ENCODE measurements at places on chromosomes 12 and 14.

- DNase-seq = no peak
These were observed 46.6 kb downstream of the MDM2 start for GRCh38 chr12:68854554-68854953.

DNA sequence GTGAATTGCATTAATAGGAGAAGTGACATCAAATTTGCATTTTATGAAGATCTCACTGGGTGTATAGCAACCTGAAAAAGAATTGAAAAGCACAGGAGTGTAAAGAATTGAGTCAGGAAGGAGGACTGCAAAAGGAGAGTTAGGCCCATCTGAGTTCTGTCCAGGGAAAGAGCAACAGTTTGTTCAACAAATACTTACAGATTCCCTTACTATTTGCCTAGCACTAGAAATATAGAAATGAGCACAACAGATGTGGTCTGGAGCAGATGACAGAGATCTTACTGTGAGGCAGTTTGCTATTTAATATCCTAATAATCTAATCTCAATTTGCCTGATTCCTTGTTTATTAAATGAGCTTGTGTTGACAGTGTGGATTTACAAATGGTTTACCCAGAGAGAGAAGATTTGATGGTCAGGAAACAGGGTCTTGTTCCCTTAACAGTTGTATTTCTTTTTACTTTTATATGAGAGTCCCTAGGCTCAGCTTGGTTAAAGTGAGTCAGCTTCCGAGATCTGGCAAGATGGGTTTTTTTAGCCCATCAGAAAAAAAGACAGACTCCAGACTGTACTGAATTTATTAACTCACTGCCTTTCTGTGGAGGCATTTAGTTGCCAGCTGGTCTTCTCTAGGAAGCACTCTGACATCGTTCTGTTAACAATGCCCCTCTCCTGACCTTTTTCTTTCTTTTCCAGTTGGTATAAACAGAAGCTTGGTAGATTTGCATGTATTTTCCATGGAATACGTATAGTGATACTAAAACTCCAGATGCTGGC is 229.7 kb downstream of the TTC6 start:
- DNase-seq = no peak

DNA sequence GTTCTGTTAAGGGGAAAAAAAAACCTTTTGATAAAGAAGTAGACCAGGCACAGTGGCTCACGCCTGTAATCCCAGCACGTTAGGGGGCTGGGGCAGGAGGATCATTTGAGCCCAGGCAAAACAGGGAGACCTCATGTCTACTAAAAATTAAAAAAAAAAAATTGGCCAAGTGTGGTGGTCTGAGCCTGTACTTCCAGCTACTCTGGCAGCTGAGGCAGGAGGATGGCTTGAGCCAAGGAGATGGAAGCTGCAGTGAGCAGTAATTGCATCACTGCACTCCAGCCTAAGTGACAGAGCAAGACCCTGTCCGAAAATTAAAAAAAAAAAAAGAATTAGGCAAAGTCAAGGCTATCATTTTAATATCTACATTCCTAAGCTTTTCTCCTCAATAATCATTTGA is 124.8 kb upstream of the CPM start:
- no peak for DNase-seq

DNA sequence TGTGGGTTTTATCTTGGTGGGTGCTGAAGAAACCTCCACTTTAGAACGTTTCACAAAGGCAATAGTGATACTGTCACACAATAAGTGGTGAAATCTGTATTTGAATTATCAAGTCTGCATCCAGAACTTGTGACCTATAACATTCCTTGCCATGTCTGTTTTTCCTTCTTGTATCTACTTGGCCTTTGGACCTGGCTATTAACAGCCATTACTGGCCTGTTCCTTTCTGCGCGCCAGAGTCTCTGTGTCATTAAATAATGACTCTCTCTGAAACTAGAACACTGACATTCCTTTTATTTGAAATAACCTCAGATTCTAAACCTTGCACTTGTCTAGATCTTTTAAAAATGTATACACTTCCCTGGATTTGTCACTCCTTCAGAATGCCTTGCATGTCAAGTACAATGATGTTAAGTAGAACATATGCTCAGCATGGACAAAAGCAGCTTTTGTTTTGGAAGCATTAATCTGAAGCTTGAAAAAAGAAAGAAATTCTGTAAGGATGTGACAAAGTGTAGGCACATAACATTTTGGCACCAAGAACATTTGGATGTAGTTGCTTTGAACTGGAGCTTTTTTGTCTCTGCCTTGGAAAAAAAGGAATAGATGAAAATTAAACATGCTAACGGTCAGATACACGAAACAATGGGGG is 95.5 kb upstream of the RPL10L start:
- no peak for DNase-seq

GRCh38 chr12:14854586-14855183 is 11.4 kb upstream of the ART4 start:
- no peak for DNase-seq

- peak; percentile 67 for DNase-seq
These were observed 33.8 kb downstream of the FBRSL1 start for GRCh38 chr12:132523576-132524331.

DNA sequence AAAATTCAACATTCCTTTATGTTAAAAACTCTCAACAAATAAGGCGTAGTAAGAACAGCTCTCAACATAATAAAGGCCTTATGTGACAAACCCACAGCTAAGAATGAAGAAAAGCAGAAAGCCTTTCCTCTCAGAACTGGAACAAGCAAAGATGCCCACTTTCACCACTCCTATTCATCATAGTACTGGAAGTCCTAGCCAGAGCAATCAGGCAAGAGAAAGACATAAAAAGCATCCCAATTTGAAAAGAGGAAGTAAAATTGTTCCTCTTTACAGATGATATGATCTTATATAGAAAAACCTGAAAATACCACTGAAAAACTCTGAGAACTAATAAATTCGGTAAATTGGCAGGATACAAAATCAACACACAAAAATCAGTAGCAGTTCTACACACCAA is 52.1 kb downstream of the STON2 start:
- peak; percentile 76 for DNase-seq

DNA sequence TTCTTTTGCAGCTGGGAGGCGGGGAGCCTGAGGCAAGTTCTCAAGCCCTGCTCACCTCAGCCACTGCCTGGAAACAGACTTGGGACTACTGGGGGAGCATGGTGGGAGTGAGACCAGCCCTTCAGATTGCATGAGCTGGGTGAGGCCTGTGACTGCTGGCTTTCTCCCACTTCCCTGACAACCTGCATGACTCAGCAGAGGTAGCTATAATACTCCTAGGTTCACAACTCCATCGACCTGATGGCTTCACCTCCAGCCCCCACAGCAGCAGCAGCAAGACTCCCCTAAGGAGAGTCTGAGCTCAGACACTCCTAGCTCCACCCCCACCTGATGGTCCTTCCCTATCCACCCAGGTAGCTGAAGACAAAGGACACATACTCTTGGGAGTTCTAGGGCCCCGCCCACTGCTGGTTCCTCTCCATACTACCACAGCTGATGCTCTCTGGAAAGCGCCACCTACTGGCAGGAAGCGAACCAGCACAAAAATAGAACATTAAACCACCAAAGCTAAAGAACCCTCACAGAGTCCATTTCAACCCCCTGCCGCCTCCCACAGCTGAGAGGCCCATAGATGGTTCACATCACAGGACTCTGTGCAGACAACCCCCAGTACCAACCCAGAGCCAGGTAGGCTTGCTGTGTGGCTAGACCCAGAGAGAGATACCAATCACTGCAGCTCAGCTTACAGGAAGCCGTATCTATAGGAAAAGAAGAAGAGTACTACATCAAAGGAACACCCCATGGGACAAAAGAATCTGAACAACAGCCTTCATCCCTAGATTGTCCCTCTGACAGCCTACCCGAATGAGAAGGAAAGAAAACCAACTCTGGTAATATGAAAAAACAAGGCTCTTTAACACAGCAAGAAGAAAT is 68.7 kb downstream of the RPAP3 start:
- DNase-seq = peak; percentile 70

- no peak for DNase-seq
These were observed 69.5 kb downstream of the TBC1D30 start for GRCh38 chr12:64893961-64894360.

Data from OCI-M1 (cell line).